AG09309 (cell line): ENCODE measurements at places on chromosomes 3 and 15.

DNA sequence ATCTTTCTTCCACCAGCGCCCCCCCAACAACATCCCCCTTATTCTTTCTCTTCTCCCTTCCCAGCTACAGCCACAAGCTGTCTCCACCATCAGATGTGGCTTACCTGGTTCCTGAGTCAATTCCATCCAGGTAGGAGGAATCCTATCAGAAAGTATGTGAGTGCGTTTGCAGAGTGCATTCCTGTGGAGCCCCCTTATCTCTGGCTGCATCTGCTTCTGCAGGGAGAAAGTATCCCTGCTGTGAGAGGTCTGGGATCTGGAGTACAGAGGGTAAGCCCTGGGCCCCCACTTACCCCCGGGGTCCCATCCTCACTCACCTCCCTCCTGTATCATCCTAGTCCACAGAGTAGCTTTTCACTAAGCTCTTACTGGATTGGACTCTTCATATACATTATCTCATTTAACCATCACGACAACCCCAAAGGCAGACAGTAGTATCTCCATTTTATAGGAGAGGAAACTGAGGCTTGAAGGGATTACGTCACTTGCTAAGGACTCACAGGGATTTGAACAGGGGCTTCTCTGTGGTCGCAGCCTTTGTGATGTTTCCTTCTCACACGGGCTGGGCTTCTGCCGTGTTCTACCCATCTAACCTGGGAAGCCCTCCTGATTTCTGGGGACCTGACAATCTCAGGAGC, 22.2 kb upstream of the MAGEF1 start:
- no peak for DNase-seq

DNA sequence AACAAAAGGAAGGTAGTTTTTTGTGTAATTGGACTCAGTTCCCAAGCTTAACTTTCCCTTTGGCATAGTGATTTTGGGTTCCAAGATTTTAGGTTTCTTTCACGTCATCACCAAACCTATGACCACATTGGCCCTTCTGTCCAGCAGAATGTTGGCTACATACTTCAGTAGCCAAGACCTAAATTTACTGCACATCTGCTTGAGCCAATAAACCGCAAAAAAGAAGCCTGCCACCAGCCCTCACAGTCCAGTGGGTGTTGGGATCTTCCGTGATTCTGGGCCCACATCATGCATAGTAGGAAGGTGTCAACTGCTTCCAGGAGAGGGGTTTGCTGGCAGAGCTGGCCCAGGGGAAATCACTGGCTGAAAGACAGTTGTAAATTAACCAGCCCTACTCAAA, 57.6 kb upstream of the LIPC start:
- DNase-seq, result no peak

DNA sequence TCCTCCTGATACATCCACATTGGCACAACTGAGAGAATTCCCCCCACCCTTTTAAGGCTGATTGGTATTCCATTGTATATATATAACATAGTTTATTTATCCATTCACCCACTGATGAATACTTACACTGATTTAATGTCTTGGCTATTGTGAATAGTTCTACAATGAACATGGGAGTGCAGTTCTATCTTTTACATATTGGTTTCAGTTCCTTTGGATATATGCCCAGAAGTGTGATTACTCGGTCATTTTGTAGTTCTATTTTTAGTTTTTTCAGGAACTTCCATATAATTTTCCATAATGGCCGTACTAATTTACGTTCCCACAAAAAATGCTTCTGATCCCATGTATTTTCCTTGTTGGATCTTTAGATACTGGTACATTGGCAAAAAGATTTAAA, 135.3 kb downstream of the FMN1 start:
- peak; percentile 7 for DNase-seq

DNA sequence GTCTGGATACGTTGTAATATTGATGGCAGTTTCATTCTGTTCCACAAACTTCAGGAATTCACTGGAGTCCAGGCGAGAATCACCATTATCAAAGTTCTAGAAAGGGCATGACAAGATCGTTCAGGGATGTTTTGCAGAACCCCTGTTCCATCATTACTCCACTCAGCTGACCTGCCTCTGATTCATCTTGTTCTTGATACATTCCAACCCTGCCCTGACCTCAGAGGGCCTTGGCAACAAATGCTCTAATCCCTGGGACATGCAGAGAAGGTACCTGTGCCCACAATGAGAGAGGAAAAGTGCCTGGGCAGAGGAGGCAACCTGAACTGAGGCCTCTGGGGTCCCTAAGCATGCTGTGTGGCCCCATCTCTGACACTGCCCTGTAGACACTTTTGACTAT, 45.9 kb downstream of the FSTL1 start:
- DNase-seq, result no peak

DNA sequence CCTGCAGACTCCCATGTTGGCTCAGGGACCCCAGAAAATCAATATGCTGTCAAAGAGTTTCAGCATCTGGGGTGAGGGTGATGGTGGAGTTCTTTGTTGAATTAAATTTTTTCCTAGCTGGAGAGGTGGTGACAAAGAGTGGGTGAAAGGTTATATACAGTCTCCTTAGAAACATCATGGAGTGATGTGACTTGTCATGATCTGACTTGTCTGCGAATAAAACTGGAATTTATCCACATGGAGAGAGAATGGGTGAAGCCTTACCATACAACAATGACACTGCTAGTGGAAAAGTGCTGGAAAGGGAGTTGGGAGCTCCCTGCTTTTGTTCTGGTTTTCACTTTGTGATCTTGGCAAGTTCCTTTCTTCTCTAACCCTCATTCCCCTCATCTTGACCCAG, 75.0 kb downstream of the ARNT2 start:
- DNase-seq, result no peak

DNA sequence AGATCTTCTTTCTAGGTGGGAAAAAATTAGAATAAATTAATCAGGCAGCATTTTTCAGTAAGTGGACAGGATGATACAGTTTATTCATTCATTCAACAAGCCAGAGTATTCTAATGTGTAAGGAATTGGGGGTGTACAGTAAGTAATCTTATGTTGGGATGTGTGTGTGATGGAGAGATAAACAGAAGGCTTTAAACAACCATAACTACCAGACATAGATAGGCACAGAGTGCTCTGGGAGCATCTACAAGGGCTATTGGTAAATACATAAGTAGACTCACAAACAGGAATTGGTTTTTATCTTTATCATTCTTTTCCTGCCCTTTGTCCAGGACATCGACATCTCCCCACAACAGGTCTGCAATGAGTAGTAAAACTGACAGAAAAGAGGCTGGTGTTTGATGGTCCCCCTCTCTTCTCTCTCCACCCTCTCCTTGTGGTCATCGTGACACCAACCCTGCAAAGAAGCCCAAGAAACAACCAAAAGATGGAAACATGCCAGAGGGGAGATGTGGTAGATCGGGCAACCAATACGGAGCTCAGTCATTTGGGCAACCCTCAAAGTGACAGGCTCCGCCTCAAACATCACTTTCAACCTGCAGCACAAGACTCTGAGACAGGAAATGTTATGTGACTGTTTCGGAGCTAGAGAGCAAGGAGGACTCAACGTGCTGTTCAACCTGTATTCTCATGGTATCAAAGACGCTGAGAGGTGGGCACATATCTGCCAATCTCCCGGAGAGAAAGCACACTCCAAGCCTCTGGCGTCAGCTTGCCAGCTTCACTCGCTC, 28.7 kb upstream of the B3GNT5 start:
- DNase-seq, result no peak

DNA sequence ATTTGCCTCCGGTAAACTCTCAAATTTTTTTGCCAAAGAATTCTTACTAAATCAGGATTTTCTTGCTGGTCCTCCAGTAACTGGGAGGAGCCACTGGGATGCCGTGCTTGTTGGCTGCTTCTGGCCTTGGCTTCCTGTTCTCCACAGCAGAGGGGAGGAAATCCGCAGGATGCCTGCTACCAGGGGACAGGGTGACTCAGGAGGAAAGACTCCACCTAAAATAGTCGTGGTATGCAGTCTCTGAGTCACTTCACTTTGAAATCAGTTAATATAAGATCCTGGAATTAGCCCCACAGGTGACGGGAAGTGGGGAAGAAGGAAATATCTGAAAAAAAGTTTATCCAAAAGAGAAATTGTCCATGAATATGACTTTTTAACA, 6.5 kb upstream of the TM4SF18 start:
- peak; percentile 89 for DNase-seq

GRCh38 chr3:154130540-154130939, 9.3 kb downstream of the ARHGEF26 start:
- DNase-seq, result no peak

DNA sequence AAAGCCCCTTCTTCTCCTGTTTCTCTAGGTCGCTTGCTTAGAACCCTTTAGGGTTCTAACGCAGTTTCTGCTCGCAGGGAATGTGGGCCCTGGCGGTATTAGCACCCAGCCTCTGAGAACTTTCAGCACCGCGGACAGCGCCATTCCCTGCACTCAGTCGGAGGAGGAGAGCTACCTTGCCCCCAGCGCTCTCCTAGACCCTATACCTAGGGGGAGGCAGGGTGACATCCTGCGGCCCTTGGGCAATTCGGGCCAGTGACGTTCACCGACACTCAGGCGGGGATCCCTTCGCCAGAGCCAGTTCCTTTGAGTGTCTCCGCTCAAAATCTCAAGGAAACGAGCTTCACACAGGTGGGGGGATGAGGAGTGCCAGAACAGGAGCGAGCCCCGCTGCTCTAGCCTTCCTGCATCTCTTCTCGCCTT, 1.3 kb downstream of the SLC7A14 start:
- DNase-seq, result no peak

GRCh38 chr3:127482216-127483004, 108.1 kb downstream of the TPRA1 start:
- peak; percentile 27 for DNase-seq

DNA sequence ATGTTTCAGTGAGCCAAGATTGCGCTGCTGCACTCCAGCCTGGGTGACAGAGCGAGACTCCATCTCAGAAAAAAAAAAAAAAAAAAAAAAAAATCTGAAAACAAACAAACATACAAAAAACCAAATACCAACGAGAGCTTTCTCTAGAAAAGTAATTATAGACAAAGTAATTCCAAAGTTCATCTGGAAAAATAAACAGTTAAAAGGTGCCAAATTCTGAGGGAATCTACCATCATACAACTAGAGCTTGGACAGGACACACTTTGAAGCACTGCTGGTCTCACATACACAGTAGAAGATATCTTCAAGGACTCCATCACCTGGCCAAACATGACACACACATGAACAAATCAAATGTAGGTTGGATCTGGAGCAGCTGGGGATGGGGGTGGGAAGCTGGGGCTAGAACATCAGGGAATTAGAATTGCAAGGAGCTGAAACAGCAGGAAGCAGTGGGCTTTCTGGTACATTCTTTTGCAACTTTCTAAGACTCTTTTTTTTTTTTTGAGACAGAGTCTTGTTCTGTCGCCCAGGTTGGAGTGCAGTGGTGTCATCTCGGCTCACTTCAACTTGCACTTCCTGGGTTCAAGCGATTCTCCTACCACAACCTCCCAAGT, 41.1 kb upstream of the CTSH start:
- DNase-seq, result no peak

- no peak for DNase-seq
Measured at GRCh38 chr3:58190882-58191281, 19.9 kb downstream of the DNASE1L3 start.

DNA sequence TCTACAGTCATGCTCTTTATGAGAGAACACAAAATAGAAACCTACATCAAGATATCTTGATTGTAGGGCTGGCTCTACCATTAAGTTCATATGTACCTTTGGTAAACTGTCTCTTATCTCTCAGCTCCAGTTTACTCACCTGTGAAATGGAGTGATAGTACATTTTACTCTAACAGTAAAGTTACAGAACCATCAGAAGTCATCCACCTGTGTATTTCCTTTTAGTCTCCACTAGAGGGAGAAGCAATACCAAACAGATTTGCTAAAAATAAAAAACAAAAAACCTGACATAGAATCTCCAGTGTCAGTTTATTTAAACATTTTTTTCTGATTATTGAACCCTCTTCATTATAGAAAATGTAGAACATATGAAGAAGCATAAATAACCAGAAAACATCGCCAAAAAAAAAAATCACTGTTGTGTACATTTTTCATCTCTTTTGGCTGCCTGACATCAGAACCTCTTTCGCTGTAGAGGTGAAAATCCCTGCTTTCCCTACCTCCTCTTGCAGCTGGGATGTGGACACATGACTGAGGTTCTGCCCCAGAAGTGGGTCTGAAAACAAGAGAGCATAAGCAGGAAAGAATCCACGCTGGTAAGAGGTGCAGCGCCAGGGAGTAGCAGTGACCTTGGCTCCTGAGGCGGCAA, 48.7 kb upstream of the WDR72 start:
- no peak for DNase-seq

DNA sequence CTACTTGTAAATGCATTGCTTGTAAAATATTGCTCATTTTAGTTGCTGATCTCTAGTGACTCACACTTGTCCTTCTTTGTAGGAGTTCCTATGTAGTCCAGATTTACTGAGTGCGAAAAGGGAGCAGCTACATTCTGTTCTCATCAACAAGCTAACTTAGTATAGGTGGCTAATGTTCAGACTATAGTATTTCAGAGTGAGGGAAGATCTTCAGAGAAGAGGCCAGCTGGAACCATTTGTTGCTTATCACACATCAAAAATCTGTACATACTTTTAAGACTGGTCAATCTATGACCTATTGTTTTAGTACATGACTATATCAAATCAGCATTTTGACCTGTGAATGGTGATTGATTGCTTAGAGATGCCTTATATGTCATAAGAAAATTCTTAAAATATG, 71.3 kb upstream of the THSD4 start:
- DNase-seq, result no peak

GRCh38 chr15:99252326-99252725, 1.0 kb downstream of the LRRC28 start:
- no peak for DNase-seq

- no peak for DNase-seq
Measured at GRCh38 chr3:25945836-25946235, 155.9 kb downstream of the OXSM start.

- DNase-seq, result no peak
Measured at GRCh38 chr3:185874119-185874518, 49.3 kb upstream of the IGF2BP2 start.

- DNase-seq, result no peak
Measured at GRCh38 chr3:184259878-184260723, 1.3 kb downstream of the CAMK2N2 start.

DNA sequence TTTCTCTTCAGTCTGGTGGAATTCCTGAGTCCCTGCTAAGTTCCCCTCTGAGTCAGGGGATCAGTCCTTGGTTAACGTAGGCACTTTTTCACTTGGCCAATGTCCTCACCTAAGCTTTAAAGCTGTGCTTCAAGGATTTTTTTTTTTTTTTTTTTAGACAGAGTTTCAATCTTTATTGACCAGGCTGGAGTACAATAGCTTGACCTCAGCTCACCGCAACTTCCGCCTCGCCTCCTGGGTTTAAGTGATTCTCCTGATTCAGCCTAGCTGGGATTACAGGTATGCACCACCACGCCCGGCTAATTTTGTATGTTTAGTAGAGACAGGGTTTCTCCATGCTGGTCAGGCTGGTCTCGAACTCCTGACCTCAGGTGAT, 220.3 kb downstream of the STT3B start:
- DNase-seq, result no peak
